ENCODE measurements at places on chromosomes 2 and 18. TPM values are rescaled to one million over a fixed set of nuclear protein-coding genes. Genes with fewer than 3 reads are reported as not detected.
A peak's percentile ranks its signal among the peaks of the same experiment; 100 is the strongest.

- H3K27ac ChIP-seq = no peak overlapping the region
- no peaks in the 10 kb centered on the region for H3K4me1 ChIP-seq
- no peak overlapping the region for H3K4me3 ChIP-seq
- H3K27me3 ChIP-seq = no peaks in the 10 kb centered on the region
- no peaks in the 10 kb centered on the region for H3K36me3 ChIP-seq
Observed at GRCh38 chr2:71018625-71019024, 24.0 kb upstream of the TEX261 start.

- no peaks in the 10 kb centered on the region for H3K4me1 ChIP-seq
- H3K27me3 ChIP-seq = no peaks in the 10 kb centered on the region
- no peaks in the 10 kb centered on the region for H3K36me3 ChIP-seq
- peak overlapping the region; percentile 98 for H3K27ac ChIP-seq
- DNase-seq = peak; percentile 39
Observed at GRCh38 chr2:218397463-218397819, 2.2 kb upstream of the CTDSP1 start.

LRRFIP1 gene
- total RNA-seq = 144 TPM

- no peak overlapping the region for H3K4me3 ChIP-seq
- peaks cover 33% of the 10 kb centered on the region for H3K36me3 ChIP-seq
- no peak overlapping the region for H3K27ac ChIP-seq
- H3K4me1 ChIP-seq = no peaks in the 10 kb centered on the region
- H3K27me3 ChIP-seq = no peaks in the 10 kb centered on the region
Observed at GRCh38 chr2:61272421-61273070, 110.6 kb downstream of the C2orf74 start.

- H3K27me3 ChIP-seq = no peaks in the 10 kb centered on the region
- no peak overlapping the region for H3K27ac ChIP-seq
- no peaks in the 10 kb centered on the region for H3K4me1 ChIP-seq
Observed at GRCh38 chr2:164920430-164920829, 34.9 kb downstream of the SLC38A11 start.

RNU2-63P gene
- total RNA-seq = not detected

ALK gene
- 1.3 TPM for total RNA-seq

SLC5A7 gene
- total RNA-seq = not detected

- DNase-seq = no peak
- H3K36me3 ChIP-seq = no peaks in the 10 kb centered on the region
- no peak overlapping the region for H3K27ac ChIP-seq
- H3K27me3 ChIP-seq = no peaks in the 10 kb centered on the region
- no peak overlapping the region for H3K4me3 ChIP-seq
Observed at GRCh38 chr2:146468578-146468977, 1376.3 kb upstream of the ACVR2A start.

TNFRSF11A gene
- 29.6 TPM for total RNA-seq

GRCh38 chr2:45734952-45735351, 83.5 kb downstream of the PRKCE start:
- no peaks in the 10 kb centered on the region for H3K27me3 ChIP-seq
- H3K27ac ChIP-seq = no peak overlapping the region
- H3K36me3 ChIP-seq = no peaks in the 10 kb centered on the region
- no peak for DNase-seq
- no peak overlapping the region for H3K4me3 ChIP-seq

GRCh38 chr2:120210270-120210693, 12.9 kb downstream of the TMEM185B start:
- no peak overlapping the region for H3K27ac ChIP-seq
- H3K27me3 ChIP-seq = no peaks in the 10 kb centered on the region
- no peaks in the 10 kb centered on the region for H3K4me1 ChIP-seq
- DNase-seq = no peak

DNA sequence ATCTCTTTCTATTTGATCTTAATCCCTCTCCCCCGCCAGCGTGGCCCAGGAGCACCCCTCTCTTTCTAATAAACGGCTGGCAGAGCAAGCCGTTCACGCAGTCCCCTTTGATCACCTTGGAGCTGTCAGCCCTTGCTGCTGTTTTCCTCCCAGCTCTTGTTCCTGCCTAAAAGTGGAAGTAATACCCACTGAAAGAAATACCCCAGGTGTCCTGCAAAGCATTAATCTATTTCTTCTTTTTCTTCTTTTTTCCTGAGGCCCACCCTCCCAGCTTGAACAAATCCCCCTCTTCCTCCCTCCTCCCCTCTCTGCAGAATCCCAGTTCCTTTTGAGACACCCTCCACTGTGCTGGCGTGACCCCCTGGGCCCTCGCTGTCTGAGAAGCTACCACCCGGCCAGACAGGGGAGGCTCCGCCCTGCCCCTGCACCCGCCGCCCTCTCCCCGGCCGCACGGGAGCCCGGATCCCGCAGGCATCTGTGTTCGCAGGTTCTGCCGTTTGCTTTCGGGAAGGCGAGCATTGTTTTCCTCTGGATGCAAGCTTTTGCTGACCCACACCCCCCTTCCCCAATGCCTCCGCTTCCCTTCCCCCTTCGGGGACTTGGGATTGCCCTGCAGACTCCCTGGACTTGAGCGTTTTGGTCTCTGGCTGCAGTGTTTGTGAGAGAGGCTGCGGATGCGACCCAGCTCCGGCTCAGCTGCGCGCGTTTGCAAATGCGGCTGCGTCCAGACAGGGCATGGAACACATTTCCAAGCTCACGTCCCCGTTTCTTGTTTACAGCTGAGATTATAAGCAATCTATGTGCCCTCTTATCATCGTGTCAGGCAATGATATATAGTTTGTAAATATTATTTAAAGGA, 631.5 kb downstream of the NYAP2 start:
- peak; percentile 52 for DNase-seq
- H3K4me3 ChIP-seq = peak overlapping the region; percentile 48
- H3K27ac ChIP-seq = no peak overlapping the region
- no peaks in the 10 kb centered on the region for H3K27me3 ChIP-seq
- H3K36me3 ChIP-seq = no peaks in the 10 kb centered on the region

DNA sequence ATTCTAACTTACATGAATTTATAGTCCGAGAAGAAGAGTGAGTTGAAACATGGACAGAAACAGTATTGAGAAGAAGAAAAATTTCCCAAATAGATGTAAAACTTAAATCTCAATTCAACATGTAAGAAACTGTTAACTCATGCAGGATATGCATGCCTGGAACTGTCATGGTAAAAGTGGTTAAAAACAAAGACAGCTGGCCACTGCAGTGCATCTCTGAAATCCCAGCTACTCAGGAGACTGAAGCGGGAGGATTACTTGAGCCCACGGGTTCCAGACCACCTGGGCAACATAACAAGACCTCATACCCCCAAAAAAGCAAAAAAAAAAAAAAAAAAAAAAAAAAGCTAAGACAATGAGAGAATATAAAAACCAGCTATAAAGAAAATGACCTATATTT, 93.0 kb upstream of the TTC27 start:
- no peak overlapping the region for H3K27ac ChIP-seq
- no peak overlapping the region for H3K4me3 ChIP-seq
- no peaks in the 10 kb centered on the region for H3K4me1 ChIP-seq
- no peaks in the 10 kb centered on the region for H3K27me3 ChIP-seq
- peaks cover 42% of the 10 kb centered on the region for H3K36me3 ChIP-seq

NAPG gene
- total RNA-seq = 31.9 TPM

DNA sequence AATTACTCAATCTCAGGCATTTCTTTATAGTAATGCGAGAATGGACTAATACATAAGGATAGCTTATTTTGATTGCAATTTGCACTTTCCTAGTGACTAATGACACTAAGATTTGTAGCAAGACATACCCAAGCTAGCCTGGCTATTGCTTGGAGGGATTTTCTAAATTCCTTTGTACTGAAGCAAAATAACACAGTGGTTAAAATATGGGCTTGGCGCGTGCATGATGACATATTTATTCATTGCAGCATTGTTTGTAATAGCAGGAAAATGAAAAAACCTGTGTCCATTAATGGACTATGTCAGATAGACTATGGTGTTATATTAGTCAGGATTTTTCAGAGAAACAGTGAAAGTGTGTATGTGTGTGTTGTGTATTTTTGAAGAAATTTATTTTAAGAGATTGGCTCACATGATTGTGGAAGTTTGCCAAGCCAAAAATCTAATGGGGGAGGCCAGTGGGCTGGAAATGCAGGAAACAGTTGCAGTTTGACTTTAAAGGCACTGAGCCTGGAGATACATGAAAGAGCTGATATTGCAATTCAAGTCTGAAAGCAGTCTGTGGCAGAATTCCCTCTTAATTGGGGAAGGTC, 16.7 kb upstream of the LAPTM4A start:
- no peaks in the 10 kb centered on the region for H3K4me1 ChIP-seq
- peak overlapping the region; percentile 10 for H3K27ac ChIP-seq
- DNase-seq = no peak

GRCh38 chr2:100405403-100406119, 11.9 kb downstream of the CHST10 start:
- no peak for DNase-seq
- no peaks in the 10 kb centered on the region for H3K4me1 ChIP-seq
- no peaks in the 10 kb centered on the region for H3K27me3 ChIP-seq
- no peak overlapping the region for H3K27ac ChIP-seq
- H3K36me3 ChIP-seq = no peaks in the 10 kb centered on the region
- H3K4me3 ChIP-seq = no peak overlapping the region

GRCh38 chr2:161423421-161424393, 7.6 kb downstream of the TBR1 start:
- no peaks in the 10 kb centered on the region for H3K36me3 ChIP-seq
- no peak overlapping the region for H3K27ac ChIP-seq
- H3K4me3 ChIP-seq = peak overlapping the region; percentile 46
- H3K4me1 ChIP-seq = peaks cover 13% of the 10 kb centered on the region
- DNase-seq = no peak
- peaks cover 75% of the 10 kb centered on the region for H3K27me3 ChIP-seq

DNA sequence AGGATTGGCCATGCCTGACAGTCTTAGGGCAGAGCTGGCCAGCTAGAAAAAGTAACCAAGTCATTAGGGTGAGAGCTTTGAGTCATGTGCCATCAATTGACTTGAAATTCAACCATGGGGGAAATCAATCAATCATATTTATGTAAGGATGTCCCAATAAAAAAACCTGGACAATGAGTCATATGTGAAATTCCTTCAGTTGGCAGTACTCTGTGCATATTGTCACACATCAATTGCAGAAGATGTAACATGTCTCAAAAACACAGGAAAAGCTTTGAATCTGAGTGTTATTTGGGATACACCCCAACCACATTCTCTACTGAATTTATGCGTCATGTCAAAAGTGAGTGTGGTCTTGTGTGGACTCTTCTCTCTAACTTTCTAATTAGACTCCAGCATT, 1004.1 kb upstream of the NRXN1 start:
- no peaks in the 10 kb centered on the region for H3K27me3 ChIP-seq
- no peak overlapping the region for H3K4me3 ChIP-seq
- no peaks in the 10 kb centered on the region for H3K36me3 ChIP-seq

SRD5A2 gene
- total RNA-seq = not detected
